CD4-positive, CD25-positive, alpha-beta regulatory T cell (primary cell): ENCODE measurements at places on chromosomes 3 and 15. TPM values are rescaled to one million over a fixed set of nuclear protein-coding genes. Genes with fewer than 3 reads are reported as not detected.

DNA sequence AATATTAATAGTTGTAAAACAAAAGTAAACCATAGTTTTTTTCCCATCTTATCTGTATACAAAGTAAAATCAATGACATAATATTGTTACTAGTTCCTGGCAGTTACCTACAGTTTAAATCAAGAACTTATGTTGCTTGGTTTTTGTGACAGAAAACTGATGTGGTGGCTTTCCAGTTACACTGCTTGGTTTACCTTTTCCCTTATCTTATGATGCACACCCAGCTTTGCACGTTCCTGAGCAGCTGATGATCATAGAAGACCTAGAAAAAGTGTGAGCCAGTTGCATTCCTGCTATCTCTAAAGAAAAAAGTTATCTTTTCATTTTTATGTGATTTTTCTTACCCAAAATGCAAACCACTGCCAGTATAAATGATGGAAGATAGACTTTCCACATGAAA lies 36.4 kb upstream of the LAMP3 start:
- no peak overlapping the region for H3K4me3 ChIP-seq
- no peaks in the 10 kb centered on the region for H3K4me1 ChIP-seq

- no peaks in the 10 kb centered on the region for H3K27me3 ChIP-seq
- no peak overlapping the region for H3K4me3 ChIP-seq
- DNase-seq = no peak
- H3K27ac ChIP-seq = no peak overlapping the region
These were observed 18.9 kb downstream of the PRR23A start for GRCh38 chr3:138987181-138987580.

DNA sequence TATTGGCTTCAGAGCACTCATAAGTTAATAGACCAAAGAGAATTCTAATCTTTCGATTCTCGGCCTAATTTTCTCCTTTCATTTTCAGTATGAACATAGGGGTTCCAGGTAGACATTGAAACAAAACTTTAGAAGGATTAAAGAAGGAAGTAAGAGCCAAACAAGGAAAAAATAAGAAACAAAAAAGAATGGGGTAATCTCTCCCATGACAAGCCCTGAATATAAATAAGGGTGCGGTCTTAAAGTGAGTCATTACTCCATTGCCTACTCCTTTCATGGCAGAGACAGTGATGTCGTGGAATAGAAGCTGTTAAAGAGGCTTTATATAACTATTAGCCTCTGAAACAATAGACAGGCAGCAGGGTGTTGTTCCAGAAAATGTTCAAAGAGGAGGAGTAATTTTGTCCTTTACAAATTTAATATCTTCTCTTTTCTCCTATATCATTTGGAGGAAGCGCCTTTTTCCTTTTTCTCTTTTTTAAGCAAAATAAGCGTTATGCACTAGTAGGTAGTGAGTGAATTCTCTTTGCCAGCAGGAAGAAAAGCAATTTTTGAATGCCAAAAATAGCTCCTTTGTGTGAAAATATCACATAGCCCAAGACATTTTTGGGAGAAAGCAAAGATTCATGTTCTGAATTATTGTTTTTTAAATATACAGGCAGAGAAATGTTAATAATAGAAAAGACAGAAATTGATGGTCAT lies 607.9 kb upstream of the KCNMB2 start:
- no peaks in the 10 kb centered on the region for H3K36me3 ChIP-seq
- no peak overlapping the region for H3K27ac ChIP-seq
- H3K4me3 ChIP-seq = peak overlapping the region; percentile 27
- no peaks in the 10 kb centered on the region for H3K27me3 ChIP-seq
- no peaks in the 10 kb centered on the region for H3K4me1 ChIP-seq

GRCh38 chr3:186489507-186489906 lies 54.7 kb downstream of the CRYGS start:
- H3K27me3 ChIP-seq = no peaks in the 10 kb centered on the region
- no peak overlapping the region for H3K27ac ChIP-seq
- no peak overlapping the region for H3K4me3 ChIP-seq
- H3K36me3 ChIP-seq = no peaks in the 10 kb centered on the region

DNA sequence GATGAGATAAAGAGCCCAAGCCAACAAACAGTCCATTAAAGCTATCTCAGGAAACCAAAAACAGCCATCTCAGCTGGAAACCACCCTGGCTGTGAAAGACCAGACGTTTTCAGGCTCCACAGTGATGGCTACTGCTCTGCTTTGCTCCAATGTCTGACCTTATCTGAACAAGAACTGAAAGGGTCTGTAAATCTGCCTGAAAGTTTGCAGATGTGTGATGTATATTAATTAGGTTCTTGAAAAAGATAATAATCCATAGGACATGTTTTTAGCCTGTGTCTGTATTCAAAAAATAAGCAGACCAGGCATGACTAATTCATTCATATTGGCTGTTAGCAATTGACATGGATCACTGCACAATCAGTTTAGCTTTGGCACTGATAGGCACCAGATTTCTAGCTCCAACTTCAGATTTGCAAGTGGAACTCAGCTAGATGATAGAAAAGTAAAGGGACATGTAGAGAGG lies 611.4 kb upstream of the NAALADL2 start:
- no peaks in the 10 kb centered on the region for H3K27me3 ChIP-seq
- H3K4me3 ChIP-seq = no peak overlapping the region
- DNase-seq = no peak
- H3K27ac ChIP-seq = no peak overlapping the region

GRCh38 chr3:124107104-124107890 lies 115.4 kb upstream of the ROPN1 start:
- no peak for DNase-seq
- H3K4me1 ChIP-seq = no peaks in the 10 kb centered on the region
- peaks cover 3% of the 10 kb centered on the region for H3K27me3 ChIP-seq
- no peaks in the 10 kb centered on the region for H3K36me3 ChIP-seq
- no peak overlapping the region for H3K27ac ChIP-seq

DNA sequence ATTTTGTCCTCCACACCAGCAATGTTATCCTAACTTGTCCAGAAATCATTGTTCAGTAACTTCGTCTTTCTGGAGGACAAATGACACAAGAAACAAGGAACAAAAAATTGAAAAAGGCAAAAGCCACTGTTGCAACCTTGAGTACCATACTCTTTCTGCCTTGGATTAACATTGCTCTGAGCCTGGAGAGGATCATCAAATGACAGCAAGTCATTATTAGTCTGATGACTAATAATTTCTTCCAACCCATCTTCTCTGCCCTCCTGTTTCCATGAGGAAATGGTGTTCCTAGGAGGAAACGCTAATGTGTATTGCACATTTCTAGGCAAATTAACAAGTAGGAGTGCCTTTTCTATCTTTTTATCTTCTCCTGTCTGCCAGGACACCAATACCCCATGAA lies 153.9 kb downstream of the PCCB start:
- H3K36me3 ChIP-seq = peaks cover 4% of the 10 kb centered on the region
- H3K4me1 ChIP-seq = no peaks in the 10 kb centered on the region
- no peak overlapping the region for H3K27ac ChIP-seq
- H3K4me3 ChIP-seq = no peak overlapping the region

DNA sequence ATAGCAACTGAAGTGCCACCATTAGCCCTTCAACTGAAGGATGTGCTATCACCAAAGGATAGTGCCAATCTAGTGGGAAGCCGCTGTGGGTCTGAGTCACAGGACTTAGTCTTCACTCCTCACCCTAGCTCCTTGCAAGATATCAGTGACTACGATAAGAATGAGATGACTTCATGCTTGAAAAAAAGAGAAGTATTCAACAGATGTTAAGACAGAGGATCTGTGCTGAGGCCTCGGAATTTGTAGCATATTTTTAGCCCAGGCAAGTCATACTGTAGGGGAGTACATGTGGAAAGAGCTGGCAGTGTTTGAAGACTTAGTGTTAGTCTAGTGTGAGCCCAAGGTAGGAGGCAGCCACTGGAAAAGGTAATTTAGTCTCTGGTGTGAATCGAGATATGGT lies 270.7 kb upstream of the LRTM1 start:
- H3K27me3 ChIP-seq = no peaks in the 10 kb centered on the region
- no peak overlapping the region for H3K4me3 ChIP-seq
- DNase-seq = no peak
- H3K36me3 ChIP-seq = no peaks in the 10 kb centered on the region
- H3K27ac ChIP-seq = no peak overlapping the region

- no peaks in the 10 kb centered on the region for H3K27me3 ChIP-seq
- H3K4me1 ChIP-seq = no peaks in the 10 kb centered on the region
- DNase-seq = no peak
- no peaks in the 10 kb centered on the region for H3K36me3 ChIP-seq
These were observed 707.8 kb upstream of the GOLIM4 start for GRCh38 chr3:168803536-168803935.

- H3K27ac ChIP-seq = no peak overlapping the region
- no peaks in the 10 kb centered on the region for H3K27me3 ChIP-seq
- no peak for DNase-seq
- H3K36me3 ChIP-seq = no peaks in the 10 kb centered on the region
These were observed 95.2 kb downstream of the SPATA16 start for GRCh38 chr3:173045770-173046382.

KAT2B gene
- 185 TPM for total RNA-seq

OR5K2 gene
- not detected for total RNA-seq

ZMYND10 gene
- total RNA-seq = 1.6 TPM

ERC2 gene
- not detected for total RNA-seq

MITF gene
- total RNA-seq = 0.44 TPM

ADCY5 gene
- not detected for total RNA-seq
